NCI-H1417 (cell line): ENCODE measurements at places on chromosomes 2 and 18.

DNA sequence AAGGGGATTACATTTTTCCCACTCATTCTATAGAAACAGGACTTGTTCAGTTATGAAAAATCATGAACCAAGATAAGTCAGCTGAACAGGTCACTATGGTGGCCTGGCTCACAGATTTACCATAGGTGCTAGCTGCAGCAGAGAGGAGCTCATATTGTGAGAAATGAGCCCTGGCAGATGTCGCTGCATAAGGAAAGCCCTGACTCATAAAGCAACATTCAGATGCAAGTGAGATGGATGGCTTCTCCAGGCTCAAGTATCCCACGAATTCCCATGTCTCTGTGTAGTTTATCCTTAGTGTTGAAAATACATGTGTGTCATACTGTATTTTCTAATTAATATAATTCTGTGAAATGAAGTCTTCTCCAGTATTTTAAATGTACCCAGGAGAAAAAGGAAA is 115.0 kb upstream of the LHCGR start:
- no peak for DNase-seq

DNA sequence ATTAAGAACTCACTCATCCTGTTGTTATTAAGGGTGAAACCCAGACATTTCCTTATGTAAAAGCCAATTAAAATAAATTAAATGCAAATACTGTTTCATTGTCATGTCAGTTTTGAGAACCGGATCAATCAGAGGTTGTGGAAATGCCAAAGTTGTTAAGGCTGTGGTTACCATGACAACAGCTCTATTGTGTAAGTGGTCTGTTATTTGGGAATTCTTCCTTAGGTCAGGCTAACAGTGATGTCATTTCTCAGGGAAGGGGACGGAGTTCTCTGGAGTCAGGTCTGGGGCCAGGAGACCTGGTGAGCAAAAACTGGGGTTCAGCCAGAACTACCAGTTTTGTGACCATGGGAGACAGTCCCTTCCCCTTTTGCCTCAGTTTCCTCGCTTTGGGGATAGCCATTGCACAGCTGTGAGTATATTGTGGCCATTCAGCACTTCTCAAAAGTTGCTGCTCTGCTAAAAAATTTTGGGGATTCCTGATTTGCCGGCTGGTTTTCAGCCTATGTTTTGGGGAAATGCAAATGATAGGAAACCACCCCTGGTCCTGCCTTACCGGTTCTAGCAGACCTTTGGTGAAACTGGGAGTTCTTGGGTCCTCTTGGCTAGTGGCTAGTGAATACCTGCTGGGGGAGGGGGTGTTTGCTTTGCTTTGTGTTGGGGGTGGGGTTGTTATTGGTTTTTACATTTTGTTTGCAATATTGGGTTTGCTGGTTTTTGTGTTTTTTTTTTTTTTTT is 21.6 kb downstream of the HPCAL1 start:
- DNase-seq, result no peak

- DNase-seq, result no peak
Measured at GRCh38 chr2:240165034-240165433, 24.6 kb upstream of the OTOS start.

DNA sequence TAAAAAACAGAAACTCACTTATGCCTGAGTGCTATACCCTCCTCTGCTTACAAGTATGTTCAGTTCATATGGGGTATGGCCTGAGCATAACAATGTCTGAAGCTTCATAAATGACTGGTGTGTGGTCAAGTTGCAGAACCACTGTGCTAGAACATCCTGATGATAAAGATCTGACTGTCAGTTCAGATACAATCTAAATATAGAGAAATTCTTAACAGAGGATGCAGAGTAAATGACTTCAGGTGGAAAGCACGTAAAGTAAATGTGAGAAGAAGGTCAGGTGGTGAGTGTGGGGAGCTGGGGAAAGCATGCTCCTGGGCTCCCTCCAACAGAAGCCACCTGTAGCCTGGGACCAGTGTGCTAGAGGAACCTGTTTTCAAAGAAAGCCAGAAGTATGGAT is 926.2 kb downstream of the TSN start:
- DNase-seq, result no peak

GRCh38 chr2:191220671-191221070 is 24.5 kb upstream of the MYO1B start:
- no peak for DNase-seq

DNA sequence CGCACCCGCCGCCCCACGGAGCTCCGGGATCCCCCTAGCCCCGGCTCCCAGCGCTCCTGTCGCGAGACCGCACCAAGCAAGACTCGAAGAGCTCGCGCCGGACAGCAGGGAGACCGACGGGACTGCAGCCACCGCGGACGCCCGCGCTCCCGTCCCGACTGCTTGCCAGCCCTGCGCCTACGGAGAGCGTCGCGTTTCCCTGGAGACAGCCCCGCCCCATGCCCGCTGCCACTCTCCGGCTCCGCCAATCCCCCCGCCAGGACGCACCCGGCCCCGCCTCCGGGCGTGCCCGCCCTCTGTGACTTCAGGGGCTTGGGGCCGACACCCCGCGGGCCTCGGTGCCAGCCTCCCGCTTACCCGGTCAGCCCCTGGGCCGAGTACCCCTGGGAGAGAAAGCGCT is at the start of gene ANKMY1:
ANKMY1 (minus strand) TSS at position 181 of the 400 bp plus-strand sequence. CDS start 653 bp downstream, outside the sequence.
- DNase-seq, result no peak

DNA sequence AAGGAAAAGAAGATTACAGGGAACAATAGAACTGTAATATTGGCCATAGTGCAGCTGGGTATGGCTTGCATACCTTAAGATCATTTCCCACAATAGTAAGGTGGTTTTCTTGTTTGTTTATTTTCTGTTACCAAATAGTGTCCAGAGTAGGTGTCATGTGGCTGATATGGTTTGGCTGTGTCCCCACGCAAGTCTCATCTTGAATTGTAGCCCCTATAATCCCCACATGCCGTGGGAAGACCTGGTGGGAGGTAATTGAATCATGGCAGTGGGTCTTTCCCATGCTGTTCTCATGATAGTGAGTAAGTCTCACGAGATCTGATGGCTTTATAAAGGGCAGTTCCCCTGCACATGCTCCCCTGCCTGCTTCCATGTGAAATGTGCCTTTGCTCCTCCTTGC is 190.1 kb downstream of the ICOS start:
- no peak for DNase-seq

GRCh38 chr2:36731941-36732672 is 35.6 kb downstream of the VIT start:
- DNase-seq, result no peak

- DNase-seq, result peak; percentile 84
Measured at GRCh38 chr2:176140513-176141317, 10.6 kb upstream of the HOXD4 start.

DNA sequence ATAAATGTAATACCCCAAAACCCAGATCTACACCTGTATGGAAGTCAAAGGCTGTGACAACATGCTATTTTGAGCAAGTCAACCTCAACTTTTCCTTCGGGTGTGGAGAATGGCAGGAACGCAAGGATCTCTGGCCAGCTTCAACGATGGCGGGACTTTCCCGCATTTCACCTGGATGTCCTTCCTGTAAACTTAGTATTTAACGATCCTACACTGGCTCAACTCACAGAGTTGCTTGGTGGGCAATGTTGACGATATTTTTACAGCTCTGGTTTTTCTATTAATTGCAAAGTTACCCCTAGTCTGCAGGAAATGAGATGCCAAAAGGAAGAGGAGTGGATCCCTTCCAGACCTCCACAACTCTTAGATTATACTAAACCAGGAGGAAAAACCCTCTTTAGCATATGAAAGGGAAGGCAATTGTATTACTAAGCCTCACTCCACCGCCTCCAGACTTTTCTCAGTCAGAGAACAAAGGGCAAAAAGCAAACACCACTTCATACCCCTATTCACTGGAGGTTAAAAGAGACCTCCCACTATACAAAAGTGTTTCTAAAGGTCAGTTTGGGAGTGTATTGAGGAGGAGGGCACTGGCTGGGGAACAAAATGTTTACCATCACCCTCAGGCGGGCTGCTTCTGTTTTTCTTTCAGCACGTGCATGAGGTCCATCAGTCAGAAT is 56.5 kb upstream of the ACVR1 start:
- DNase-seq, result no peak

DNA sequence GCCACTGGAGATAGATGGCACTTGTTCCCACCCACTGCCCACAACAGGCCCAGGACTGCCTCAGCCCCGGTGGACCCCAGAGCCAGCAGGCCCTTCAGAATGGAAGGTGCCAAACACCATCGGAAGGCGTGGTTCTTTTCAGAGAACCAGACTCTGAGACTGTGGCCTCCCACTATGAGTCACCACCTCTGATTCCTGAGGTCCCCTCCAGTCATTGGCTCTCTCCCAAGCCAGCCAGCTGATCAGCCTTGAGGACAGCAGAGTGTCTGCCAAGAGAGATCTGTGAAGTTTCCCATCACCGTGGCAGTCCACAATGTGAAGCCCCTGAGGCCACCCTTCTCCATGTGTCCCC is 10.4 kb upstream of the MAP3K2 start:
- no peak for DNase-seq
